ENCODE measurements at places on chromosomes 16 and 17.

GRCh38 chr17:37019117-37019740 is 70.5 kb downstream of the AATF start:
- DNase-seq: no peak

DNA sequence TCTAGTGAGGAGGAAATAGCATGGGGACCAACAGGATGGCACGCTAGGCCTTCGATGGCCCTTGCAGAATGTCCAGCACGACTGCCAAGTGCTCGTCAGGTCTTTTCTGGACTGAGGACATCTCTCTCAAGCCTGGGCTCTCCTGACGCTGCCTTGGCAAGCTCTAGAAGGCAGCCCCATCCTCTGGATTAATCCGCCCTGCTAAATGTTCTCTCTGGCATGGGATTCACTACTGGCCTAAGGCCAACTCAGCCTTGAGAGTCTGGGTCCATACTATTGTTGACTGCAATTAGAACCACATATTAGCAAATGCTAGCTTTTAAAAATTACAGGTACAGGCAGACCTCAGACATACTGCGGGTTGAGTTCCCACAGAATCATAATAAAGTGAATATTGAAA is 2.5 kb upstream of the CEP295NL start:
- DNase-seq: no peak

- DNase-seq: no peak
Measured at GRCh38 chr16:46739934-46740333, 8.2 kb downstream of the MYLK3 start.

- DNase-seq: no peak
Measured at GRCh38 chr17:67187927-67188326, 57.1 kb downstream of the HELZ start.

DNA sequence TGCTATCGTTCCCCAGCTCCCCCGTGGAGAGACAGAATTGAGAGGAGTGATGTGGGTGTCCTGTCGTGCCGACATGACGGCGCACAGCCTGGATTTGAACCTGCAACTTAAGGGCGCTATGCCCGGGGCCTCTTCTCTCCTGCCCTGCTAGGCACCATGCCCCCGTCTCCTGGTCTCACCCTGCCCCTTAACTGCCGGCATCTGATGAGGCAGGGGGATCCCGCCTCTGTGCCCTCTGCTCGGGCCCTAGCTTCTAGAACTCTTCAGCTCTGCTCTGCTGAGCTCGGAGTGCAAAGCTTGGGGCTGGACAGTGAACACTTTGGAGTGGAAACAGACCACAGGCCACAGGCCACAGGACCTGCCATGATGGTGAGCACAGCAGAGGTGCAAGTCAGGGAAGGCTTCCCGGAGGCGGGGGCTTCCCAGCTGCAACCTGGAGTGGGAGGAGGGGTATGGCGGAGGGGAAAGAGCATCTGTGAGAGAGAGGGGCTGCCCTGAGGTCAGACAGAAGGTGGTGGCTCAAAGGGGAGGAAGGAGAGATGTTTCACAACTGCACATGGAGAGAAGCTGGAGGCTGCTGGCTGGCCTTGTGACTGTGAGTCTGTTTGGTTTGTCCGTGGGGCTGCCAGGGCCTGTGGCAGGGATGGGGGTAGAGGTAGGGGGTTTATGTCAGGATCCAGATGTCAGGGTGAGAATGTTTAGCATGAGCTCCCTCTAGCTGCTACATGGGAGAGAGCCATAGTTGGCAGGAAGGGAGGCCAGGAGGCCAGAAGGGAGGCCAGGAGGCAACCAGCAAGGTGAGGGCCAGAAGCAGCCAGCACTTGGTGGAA is 107.8 kb downstream of the CRLF3 start:
- DNase-seq: no peak

DNA sequence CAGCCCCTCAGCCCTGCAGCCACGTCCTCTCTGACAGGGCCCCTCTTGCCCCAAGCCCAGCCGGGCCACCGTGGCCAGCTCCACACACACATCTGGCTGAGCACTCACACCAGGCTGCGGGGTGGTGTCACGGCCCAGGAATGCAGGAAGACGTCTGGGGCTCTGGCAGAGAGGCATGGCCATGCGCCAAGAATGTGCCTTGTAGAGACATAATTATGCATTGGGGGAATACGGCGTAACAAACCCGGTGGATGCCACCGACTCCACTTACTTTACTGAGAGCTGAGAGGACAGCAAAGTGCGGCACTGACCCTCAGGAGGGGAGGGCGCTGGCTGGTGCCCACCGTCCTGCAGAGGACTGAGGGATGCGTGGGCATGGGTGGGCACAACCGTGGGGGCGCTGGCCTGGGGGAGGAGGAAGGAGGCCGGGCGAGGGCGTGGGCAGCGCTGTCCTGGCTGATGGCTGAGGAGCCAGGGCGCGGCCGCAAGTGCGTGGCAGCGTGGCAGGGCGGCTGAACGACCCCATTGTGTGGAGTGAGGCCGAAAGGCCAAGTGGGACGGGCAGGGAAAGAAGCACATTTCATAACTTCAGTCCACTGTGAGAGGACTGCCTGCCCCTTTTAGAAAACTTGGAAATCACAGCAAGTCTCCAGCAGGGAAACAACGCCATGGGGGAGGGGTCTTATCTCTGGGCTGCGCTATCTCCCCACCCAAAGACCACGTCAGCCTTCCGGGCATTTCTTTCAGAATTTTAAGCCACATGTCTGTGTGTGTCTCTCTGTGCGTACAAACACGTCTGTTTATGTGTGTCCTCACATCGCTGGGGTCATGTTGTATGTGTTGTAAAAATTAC is 30.6 kb downstream of the METRNL start:
- no peak for DNase-seq

GRCh38 chr17:35708951-35709350 is 22.5 kb upstream of the RASL10B start:
- no peak for DNase-seq

GRCh38 chr16:48680881-48681280 is 70.9 kb upstream of the N4BP1 start:
- no peak for DNase-seq

GRCh38 chr16:57042157-57043111 is 49.9 kb upstream of the CPNE2 start:
- no peak for DNase-seq

DNA sequence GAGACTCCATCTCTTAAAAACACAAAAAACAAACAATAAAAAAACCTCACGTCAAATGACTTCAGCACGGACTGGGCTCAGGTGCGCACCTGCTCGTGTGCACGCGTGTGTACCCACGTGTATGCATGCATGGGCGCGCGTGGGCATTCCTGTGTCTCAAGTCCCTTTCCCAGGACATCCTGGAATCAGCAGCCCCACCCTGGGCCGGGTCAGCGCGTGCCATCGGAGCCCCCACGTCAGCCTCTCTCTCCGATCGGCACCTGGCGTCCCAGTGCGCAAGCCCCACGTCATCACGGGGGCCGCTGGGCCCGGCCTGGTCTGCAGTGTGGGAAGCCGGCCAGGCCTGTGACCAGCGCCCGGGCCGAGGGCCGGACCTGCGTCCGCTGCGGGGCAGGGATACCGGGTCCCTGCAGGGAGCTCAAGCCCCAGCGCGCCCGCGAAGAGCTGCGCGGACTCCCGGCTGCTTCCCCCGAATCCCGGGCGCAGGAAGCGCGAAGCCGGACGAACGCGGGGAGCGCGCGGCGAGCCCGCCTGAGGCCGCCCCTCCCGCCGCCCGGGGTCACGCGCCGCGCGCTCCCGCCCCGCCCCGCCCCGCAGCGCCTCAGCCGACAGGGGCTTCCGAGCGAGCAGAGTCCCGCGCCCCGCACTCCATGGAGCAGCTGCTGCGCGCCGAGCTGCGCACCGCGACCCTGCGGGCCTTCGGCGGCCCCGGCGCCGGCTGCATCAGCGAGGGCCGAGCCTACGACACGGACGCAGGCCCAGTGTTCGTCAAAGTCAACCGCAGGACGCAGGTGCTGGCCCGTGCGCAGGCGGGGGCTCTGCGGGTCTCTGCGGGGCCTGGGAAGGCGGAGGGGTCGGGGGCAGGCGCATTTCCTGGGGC is at the start of gene FN3K:
TSS of gene FN3K (plus strand) at position 629 of the 880 bp plus-strand sequence. CDS start at position 651, 22 bp downstream.
- no peak for DNase-seq

DNA sequence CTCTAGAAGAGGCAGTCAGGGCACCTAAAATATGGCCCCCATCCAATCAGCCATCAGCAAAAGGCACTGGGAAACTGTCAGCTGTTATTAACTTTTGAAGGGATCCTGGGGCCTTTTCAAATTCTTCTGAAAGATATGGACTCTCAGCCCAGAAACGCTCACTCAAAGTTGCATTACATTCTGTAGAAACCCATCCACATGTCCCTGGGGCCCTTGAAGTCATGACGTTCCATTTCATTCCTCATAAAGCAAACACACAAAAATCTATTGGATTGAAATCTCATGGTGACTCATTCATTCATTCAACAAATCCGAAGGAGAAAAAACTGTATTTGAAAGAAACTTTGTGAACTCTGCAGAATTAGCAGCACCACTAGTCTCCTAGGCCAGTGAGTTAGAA is 215.3 kb downstream of the C16orf95 start:
- no peak for DNase-seq

GRCh38 chr17:11814655-11815262 is 182.5 kb downstream of the ZNF18 start:
- DNase-seq: no peak

GRCh38 chr17:62611728-62612127 is 15.7 kb upstream of the MRC2 start:
- DNase-seq: no peak

GRCh38 chr16:11412175-11412904 is 67.1 kb downstream of the RMI2 start:
- DNase-seq: no peak

DNA sequence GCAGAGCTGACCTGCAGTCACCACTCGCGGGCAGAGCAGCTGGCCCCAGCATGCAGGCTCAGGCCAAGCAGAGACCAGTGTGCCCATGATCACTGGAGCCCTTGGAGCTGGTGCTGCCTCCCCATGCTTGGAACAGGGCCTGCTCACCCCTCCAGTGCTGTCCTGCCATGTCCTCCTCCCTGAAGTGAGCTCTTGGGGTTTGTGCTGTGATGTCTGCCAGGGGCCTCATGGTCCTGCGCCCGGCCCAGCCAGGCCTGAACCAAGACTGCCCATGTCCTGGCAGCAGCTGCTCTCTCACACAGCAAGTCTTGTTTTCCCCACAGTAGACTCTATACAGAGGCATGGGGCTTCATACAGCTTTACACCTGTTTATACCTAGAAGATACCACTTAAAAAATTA is 24.6 kb downstream of the TMEM11 start:
- no peak for DNase-seq

DNA sequence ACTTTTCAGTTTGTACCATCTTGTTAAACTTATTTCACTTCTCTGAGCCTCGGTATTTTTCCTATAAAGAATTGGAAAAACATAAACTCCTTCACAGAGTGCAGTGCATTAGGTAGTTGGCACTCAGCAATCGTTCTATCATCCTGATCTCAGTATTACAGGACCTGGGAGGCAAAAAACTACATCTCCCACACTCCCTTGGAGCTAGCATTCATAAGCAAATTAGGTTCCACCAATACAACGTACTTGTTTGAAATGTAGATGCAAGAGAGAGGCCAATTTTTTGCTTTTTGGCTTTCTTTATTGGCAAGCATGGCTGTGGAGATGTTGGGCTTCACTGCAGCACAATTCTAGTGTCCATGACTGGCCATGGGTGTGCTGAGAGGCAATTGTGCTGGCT is 285.2 kb downstream of the CA10 start:
- DNase-seq: no peak
